Activated CD4-positive, alpha-beta T cell treated with anti-CD3 and anti-CD28 coated beads for 36 hours (primary cell): ENCODE measurements at places on chromosomes 4 and X.

- H3K27ac ChIP-seq = no peak overlapping the region
- no peaks in the 10 kb centered on the region for H3K36me3 ChIP-seq
- H3K27me3 ChIP-seq = peaks cover 6% of the 10 kb centered on the region
- DNase-seq = no peak
- no peak overlapping the region for H3K4me3 ChIP-seq
Observed at GRCh38 chr4:155496294-155496626, 119.5 kb upstream of the MAP9 start.

DNA sequence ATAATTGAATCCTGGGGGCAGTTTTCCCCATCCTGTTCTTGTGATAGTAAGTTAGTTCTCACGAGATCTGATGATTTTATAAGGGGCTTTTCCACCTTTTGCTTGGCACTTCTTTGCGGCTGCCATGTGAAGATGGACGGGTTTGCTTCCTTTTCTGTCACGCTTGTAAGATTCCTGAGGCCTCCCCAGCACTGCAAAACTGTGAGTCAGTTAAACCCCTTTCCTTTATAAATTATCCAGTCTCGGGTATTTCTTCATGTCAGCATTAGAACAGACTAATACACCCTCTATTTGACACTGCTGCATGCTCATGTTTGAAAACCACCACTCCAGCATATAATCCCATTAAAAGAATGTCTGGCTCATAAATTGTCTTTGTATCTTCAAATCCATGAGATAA, 264.4 kb upstream of the ITM2A start:
- peaks cover 4% of the 10 kb centered on the region for H3K4me1 ChIP-seq
- H3K27me3 ChIP-seq = no peaks in the 10 kb centered on the region
- H3K36me3 ChIP-seq = no peaks in the 10 kb centered on the region
- H3K4me3 ChIP-seq = no peak overlapping the region
- H3K27ac ChIP-seq = no peak overlapping the region

- H3K27me3 ChIP-seq = no peaks in the 10 kb centered on the region
- DNase-seq = no peak
- H3K27ac ChIP-seq = no peak overlapping the region
- H3K36me3 ChIP-seq = peaks cover 9% of the 10 kb centered on the region
Observed at GRCh38 chrX:41542135-41542534, 95.0 kb downstream of the NYX start.

- H3K27ac ChIP-seq = no peak overlapping the region
- no peaks in the 10 kb centered on the region for H3K36me3 ChIP-seq
- H3K4me3 ChIP-seq = no peak overlapping the region
Observed at GRCh38 chr4:106583108-106583507, 214.5 kb upstream of the GIMD1 start.

DNA sequence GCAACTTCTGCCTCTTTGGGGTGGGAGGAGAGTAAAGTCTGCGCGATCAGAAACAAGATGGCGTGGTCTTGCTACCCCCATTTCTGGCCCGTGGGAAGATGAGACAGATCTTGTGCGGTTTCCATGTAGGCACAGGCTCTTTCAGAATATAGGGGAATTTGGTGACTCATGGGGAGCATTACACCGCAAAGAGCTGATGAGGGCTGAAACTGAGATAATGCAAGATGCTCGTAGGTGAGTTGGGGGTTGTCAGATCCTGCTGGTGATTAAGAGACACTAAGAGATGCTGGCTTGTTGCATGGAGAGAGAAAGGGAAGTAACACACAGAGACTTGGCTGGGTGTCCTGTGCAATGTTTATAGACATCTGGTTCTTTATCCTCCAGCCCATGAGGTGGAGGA, 1.5 kb downstream of the EVC start:
- no peak overlapping the region for H3K27ac ChIP-seq
- H3K27me3 ChIP-seq = peaks cover 36% of the 10 kb centered on the region
- peaks cover 16% of the 10 kb centered on the region for H3K4me1 ChIP-seq
- H3K36me3 ChIP-seq = peaks cover 1% of the 10 kb centered on the region

GRCh38 chr4:187480146-187481145, 515.1 kb upstream of the ZFP42 start:
- no peaks in the 10 kb centered on the region for H3K27me3 ChIP-seq
- no peak overlapping the region for H3K4me3 ChIP-seq

- no peak overlapping the region for H3K4me3 ChIP-seq
- no peak overlapping the region for H3K27ac ChIP-seq
- H3K36me3 ChIP-seq = no peaks in the 10 kb centered on the region
- H3K4me1 ChIP-seq = peaks cover 4% of the 10 kb centered on the region
Observed at GRCh38 chr4:162164906-162165510, 1.2 kb upstream of the FSTL5 start.

- no peaks in the 10 kb centered on the region for H3K4me1 ChIP-seq
- H3K4me3 ChIP-seq = no peak overlapping the region
- DNase-seq = no peak
- no peaks in the 10 kb centered on the region for H3K36me3 ChIP-seq
Observed at GRCh38 chr4:175252642-175253041, 334.5 kb downstream of the ADAM29 start.

- no peak overlapping the region for H3K4me3 ChIP-seq
- peak; percentile 30 for DNase-seq
- no peak overlapping the region for H3K27ac ChIP-seq
- no peaks in the 10 kb centered on the region for H3K36me3 ChIP-seq
Observed at GRCh38 chrX:150548684-150549083, 19.7 kb upstream of the MTM1 start.

- peaks cover 9% of the 10 kb centered on the region for H3K36me3 ChIP-seq
- H3K27me3 ChIP-seq = no peaks in the 10 kb centered on the region
- H3K4me1 ChIP-seq = peaks cover 48% of the 10 kb centered on the region
- H3K4me3 ChIP-seq = peak overlapping the region; percentile 77
Observed at GRCh38 chrX:46576458-46576857, 2.9 kb downstream of the CHST7 start.
